Left hindlimb (tissue), 1 donor: ENCODE measurements at places on chromosomes 13 and 19.

DNA sequence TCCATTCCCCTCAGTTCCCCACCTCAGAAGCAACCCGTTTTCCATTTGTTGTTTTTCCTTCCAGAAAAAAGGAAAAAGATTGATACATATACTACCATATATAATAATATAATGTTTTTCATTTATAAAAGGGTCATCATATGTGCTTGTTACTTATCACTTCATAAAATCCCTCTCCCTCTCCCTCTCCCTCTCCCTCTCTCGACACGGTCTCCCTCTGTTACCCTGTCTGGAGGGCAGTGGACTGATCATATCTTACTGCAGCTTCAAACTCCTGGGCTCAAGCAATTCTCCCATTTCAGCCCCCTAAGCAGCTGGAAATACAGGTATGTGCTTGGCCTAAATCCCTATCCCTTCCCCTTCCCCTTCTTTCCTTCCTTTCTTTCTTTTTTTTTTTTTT, 17.1 kb downstream of the PNMA8A start:
- DNase-seq = no peak

DNA sequence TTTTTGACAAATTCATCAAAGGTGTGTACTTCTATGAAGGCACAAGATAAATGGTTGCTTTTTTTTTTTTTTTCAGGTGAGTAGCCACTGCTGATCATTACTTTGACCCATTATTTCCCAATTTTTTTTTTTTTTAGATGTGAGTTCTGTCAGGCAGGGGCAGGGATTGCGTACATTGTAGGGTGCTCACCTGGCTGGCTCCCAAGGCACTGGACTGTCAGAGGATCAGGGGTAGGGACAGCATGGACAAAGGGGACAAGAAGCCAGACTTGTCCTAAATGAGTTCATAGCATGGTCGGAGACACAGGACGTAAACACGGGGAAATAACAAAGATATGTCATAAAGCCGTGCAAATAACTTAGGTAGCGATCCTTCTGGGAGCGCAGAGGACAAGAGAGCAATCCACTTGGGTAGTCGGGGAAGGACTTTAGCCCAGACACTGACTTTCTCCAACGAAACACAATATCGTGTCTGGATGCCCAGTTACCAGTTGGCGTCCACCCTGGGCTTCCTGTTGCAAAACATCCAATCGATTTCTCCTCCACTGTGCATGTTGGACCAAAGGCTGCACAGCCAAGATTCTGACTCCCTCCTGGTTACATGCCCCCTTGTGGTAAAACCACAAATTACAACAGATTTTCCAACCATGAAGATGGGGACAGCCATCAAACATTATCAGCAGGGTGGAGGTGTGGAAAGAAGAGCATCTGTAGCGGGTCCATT, 27.5 kb upstream of the KATNAL1 start:
- DNase-seq = no peak

DNA sequence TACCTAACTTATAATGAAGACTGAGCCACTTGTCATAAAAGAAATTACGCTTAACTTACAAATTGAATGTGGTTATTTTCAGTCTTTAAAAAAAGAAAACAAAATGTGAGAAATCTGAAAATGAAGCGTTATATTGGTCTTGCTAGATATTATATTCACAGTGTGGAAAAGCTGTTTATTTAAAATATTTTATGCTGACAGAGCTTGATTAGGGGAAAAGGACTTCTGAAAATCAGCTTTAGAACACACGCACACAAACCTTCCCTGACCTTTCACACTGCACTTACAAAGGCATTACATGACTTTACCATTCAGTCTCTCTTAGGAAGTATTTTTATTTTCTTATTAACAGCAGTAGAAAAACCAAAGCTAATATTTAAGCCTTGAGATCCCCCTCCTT, 461.5 kb downstream of the DIAPH3 start:
- DNase-seq = no peak

- DNase-seq = no peak
Observed at GRCh38 chr19:13942023-13942684, 3.9 kb upstream of the PODNL1 start.

GRCh38 chr13:21537105-21537504, 66.9 kb downstream of the MICU2 start:
- no peak for DNase-seq

- no peak for DNase-seq
Observed at GRCh38 chr13:31361673-31362072, 161.9 kb downstream of the B3GLCT start.

GRCh38 chr13:69828527-69828926, 279.1 kb upstream of the ATXN8OS start:
- no peak for DNase-seq

DNA sequence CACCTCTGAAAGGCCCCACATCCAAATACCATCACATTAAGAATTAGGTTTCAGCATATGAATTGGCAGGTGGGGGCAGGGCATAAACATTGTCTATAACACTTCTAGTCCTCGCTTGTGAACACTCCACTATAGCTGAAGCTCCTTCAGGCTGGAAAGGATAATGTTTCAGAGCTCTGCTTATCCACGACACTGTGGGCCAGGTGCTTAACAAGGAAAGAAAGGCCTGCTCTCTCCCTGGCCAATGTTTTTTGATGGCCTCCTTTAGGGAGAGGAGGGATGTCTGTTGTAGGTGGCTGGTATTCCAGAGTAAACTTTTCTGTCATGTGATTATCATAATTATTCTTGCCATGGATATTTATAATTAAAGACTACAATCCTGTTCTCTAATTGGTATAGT, 86.4 kb downstream of the CCNA1 start:
- DNase-seq = no peak

- no peak for DNase-seq
Observed at GRCh38 chr13:27954406-27954851, 14.7 kb downstream of the CDX2 start.

- no peak for DNase-seq
Observed at GRCh38 chr13:42973581-42973980, 18.5 kb downstream of the EPSTI1 start.

DNA sequence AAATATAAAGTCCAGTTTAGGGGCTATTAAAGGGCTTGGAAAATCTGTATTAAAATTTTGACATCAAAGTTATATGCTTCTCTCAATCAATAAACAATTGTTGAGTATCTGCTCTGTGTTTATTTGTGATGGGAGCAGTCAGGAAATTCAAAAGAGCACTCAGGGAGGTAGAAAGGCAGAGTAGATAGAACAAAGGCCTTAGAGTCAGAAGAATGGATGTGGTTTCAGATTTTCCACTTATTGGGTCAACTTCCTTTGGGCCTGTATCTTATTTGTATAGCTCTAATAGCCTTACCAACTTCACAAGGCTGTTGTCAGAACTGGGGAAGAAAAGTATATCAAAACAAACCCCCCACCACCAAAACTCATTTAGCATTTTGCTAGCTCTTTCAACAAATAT, 302.6 kb downstream of the SPRY2 start:
- no peak for DNase-seq

GRCh38 chr13:50766013-50766412, 77.5 kb downstream of the DLEU7 start:
- DNase-seq = peak; percentile 53

- DNase-seq = no peak
Observed at GRCh38 chr13:49190901-49191300, 29.2 kb upstream of the MLNR start.

- DNase-seq = no peak
Observed at GRCh38 chr19:48117515-48118130, 7.0 kb upstream of the PLA2G4C start.

- no peak for DNase-seq
Observed at GRCh38 chr13:36543671-36544070, 111.4 kb downstream of the CCNA1 start.

GRCh38 chr19:52270266-52270885, 989 bp downstream of the ZNF766 start:
- DNase-seq = peak; percentile 34

- DNase-seq = no peak
Observed at GRCh38 chr13:105462098-105462497, 1073.4 kb downstream of the EFNB2 start.

DNA sequence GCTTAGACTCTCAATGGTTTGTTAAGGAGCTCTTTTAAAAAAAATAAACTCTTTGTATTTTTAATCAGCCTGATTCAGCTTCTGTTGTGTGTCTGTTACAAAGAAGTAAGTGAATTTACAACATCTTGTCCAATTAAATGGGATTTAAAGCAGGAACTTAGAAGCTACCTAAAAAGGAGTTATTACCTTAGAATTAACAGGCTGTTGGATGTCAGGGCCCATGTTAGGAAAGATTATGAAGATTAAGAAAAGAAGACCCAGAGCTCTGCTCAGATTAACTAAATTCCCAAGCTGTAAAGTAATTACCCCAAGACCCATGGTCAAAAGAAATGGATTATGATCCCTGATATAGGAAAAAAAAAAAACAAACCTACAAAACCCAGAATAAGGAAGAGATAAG, 44.1 kb upstream of the ZNF780A start:
- DNase-seq = no peak

DNA sequence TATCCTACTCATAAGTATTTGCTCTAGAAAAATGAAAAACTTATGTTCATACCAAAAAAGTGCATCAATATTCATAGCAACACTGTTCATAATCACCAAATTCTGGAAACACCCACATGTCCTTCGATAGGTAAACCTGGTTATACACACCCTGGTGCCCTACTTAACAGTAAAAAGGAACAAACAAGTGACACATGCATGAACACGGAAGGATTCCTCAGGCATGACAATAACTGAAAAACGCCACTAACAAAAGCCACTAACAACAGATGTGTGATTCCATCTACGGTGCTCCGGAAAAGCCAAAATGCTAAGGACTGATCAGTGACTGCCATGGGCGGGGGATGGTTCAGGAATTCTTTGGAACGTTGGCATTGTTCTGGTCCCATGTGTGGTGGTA, 65.5 kb downstream of the STK24 start:
- DNase-seq = no peak

DNA sequence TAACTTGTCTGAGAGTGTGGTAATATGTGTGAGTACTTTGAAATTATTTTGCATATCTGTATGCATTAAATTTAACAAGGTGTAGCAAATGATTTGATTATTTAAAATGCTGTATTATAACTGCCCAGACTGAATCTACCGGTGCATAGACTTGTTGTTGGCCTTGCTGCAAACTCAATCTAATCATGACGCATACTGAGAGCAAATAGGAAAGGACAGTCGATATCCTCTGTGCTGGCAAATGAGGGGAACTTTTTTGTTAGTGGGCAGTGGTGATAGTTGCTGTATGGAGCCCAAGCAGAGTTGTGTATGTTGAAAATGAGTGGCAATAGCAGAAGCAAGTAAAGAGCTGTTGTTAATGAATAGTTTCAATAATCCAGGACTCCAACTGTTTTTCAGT, 127.4 kb downstream of the LMO7 start:
- no peak for DNase-seq

- DNase-seq = no peak
Observed at GRCh38 chr13:66915596-66916185, 314.4 kb downstream of the PCDH9 start.

- DNase-seq = no peak
Observed at GRCh38 chr19:33806434-33806881, 9.8 kb downstream of the KCTD15 start.
